ENCODE measurements at places on chromosomes 2 and 18.
A peak's percentile ranks its signal among the peaks of the same experiment; 100 is the strongest.

DNA sequence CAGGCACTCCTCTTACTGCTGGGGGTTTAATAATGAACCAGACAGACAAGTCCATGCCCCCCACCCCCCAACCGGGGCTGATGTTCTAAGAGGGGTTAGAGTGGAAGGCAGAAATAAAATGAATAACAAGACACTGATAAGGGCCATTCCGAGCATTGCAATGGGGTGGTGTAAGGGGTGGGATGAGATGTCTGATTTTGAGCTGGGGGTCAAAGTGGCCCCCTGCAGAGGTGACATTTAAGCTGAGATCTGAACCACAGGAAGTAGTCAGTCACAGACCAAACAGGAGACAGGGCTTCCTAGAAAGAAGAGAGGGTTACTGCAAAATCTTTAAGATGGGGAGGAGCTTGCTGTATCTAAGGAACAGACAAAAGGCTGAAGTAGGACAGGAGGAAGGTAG, 180.6 kb upstream of the SH3BP4 start:
- no peak for DNase-seq

DNA sequence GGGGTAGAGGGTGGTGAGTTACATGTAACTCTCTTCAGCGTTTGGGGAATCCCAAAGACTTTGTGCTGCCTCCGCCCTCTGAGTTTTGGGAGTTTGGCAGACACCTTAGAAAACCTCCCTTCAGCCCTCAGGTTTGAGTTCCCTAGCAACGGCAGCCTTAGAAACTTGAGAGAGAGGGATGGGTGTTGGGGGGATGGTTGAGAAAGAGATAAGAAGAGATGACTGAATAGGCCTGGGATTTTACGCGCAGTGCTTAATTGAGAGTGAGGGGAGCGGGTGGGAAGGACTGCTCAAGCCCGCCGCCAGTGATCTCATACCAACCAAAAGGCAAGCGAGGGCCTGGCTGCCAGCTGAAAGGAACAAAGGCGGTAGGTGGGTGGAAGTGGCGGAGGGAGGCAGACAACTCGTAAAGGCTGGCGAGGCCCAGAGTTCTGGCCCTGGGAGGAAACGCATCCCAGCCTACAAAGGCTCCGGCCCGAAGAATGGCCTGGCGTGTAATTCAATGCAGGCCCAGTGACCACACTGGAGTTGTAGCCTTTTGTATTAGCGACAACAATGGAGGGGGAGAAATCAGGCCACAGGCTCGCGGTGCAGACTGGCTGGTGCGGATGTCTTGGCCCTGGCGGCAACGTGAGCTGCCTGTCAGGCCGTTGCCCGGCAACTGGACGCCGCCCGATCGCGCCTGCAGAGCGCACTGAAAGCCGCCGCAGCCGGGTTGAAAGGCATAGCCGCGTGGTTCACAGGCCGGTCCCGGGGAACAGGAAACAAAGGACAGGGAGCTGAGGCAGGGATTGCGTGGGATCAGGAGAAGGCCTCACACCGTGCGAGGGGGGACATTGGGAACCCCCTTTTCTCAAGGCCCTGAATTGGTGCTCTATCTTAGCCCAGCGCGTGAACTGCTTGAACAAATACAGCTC, 39.9 kb upstream of the DARS1 start:
- DNase-seq, result peak; percentile 77

DNA sequence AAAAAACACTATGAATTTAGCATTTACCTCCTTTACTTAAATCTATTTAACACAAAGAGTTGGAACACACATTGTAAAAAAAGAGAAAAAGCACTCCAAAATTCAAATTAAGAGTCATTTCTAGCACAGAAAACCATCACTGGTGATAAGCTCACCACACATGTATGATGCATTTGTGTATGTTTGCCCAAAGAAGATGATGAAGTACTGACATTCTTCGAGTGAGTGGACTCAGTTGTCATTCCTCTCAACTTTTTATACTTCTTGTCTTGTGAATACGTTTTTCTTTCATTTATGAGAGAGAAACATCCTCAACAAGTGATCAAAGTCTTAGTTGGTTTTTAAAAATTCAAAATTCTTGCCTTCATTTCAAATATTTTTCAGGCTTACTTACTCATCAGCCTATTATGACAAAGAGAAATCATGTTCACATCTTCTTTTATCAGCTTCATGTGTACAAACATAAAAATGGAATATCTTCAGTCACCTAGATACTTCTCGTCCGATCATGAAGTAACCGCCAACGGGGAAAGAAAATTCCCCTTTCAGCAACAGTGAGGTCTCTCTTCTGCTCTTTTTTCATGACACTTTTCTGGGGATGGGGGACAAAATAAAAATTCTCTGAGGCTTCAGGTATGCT, 1.5 kb downstream of the DSEL start:
- no peak for DNase-seq

GRCh38 chr2:36476411-36476810, 120.8 kb downstream of the CRIM1 start:
- DNase-seq, result no peak

DNA sequence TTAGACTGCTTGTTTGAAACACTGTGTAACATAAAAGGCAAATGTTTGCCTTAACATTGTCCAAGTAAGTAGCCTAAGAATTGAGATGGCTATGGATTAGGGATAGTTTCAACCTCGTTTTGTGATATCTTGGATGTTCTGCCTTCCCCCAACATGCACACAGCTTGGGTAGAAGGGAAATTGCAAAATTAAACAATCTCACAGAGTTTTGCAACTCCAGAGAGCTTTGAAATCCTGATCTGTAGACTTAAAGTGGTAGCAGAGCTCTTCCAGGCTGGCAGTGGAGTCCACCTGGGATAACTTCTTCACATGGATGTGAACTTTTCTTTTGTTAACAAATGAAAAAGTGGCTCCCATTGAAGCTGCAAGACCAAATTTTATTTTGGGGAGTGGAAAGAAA, 59.6 kb downstream of the CHRNA1 start:
- no peak for DNase-seq

DNA sequence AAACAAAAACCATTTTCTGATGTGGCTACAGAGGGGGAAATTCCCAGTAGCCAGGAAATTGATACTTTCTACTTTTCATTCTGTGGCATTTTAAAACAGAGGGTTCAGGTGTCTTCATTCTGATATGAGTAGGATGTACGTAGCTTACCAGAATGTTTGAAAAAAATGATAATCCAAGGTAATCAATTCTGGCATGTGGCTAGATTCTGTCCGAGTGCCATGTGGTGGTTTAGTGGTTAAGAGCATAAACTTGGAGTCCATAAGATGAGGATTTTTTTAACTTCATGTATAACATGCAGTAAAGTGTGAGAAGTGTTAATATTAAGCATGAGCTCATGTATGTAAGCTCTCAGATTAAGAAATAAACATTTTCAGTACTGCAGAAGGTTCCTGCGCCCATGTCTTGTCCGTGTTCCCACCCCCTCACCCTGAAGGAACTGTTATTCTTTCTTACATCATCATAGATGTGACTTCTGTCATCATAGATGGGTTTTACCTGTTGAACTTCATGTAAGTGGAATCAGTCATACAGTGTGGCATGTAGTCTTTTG, 4.5 kb downstream of the B3GNT2 start:
- no peak for DNase-seq

Measured in GM13976 (cell line).